ENCODE measurements at places on chromosomes 13 and 19. TPM values are rescaled to one million over a fixed set of nuclear protein-coding genes. Genes with fewer than 3 reads are reported as not detected.

Gene CRX
- 0.15 TPM for polyA plus RNA-seq

Gene ZFP30
- polyA plus RNA-seq: 29.6 TPM

Gene MAST3
- 6.3 TPM for polyA plus RNA-seq

Gene RFPL4AL1
- polyA plus RNA-seq: 0.25 TPM

Gene ZNF471
- 39.1 TPM for polyA plus RNA-seq

Gene RASAL3
- polyA plus RNA-seq: 1.1 TPM

Gene IGLON5
- polyA plus RNA-seq: 3.0 TPM

Gene SLC5A5
- 0.12 TPM for polyA plus RNA-seq

Gene KLHL1
- polyA plus RNA-seq: 0.55 TPM

Gene CATSPERD
- not detected for polyA plus RNA-seq

Gene C13orf46
- 0.10 TPM for polyA plus RNA-seq

Gene IGSF23
- polyA plus RNA-seq: 0.83 TPM

Gene SOX1
- polyA plus RNA-seq: not detected

Gene OR4F17
- 0.23 TPM for polyA plus RNA-seq

Gene FXYD3
- 18.6 TPM for polyA plus RNA-seq

Gene EBPL
- polyA plus RNA-seq: 41.9 TPM

Gene CEACAM19
- polyA plus RNA-seq: 22.7 TPM

Gene CEACAM21
- 1.7 TPM for polyA plus RNA-seq

Gene SIGLEC8
- polyA plus RNA-seq: 0.07 TPM

Gene SPC24
- polyA plus RNA-seq: 25.5 TPM
